Pancreas (tissue), 10 donors: ENCODE measurements at places on chromosomes 2 and 18. TPM values are rescaled to one million over a fixed set of nuclear protein-coding genes. Genes with fewer than 3 reads are reported as not detected.

Gene PROC
- total RNA-seq = 0.86 TPM

Gene NR4A2
- 3.1 TPM for total RNA-seq

- DNase-seq = no peak
- H3K27me3 ChIP-seq = no peaks in the 10 kb centered on the region
- H3K36me3 ChIP-seq = no peaks in the 10 kb centered on the region
- H3K4me1 ChIP-seq = no peaks in the 10 kb centered on the region
- no peak overlapping the region for H3K4me3 ChIP-seq
Observed at GRCh38 chr2:125456693-125457363, 1199.1 kb upstream of the GYPC start.

Gene CAPN14
- not detected for total RNA-seq

DNA sequence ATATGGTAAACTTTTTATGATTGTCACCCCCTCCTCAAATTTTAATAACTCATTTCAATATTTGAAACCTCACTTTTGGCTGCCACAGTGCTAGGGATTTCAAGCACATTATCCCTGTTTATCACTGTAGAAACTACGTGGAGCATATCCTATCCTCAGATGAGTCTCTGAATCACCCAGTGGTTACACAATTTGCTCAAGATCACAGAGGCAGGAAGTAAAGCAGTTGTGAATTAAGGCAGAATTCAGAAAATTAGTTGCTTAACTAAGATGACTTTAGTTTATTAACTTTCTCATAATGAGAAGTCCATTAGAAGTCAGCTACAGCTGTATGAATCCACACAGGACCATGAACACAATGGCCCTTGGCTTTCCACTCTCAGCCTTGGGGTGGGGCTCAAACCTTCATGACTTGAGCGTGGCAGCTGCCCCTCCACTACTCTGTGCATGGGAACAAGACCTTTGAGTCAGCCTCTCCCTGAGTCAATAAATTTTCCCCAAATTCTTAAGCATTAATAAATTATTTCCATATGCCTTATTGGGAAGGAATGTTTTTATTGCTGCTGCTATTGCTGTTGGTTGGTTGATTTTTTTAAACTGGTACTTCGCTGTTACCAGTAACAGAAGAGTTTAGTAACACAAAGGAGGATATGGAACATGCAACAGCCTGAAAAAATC lies 369.0 kb downstream of the CBLN2 start:
- no peak overlapping the region for H3K4me3 ChIP-seq
- no peak for DNase-seq
- H3K36me3 ChIP-seq = no peaks in the 10 kb centered on the region
- H3K27ac ChIP-seq = no peak overlapping the region
